Type B pancreatic cell (in vitro differentiated cells): ENCODE measurements at places on chromosomes 2 and 18. TPM values are rescaled to one million over a fixed set of nuclear protein-coding genes. Genes with fewer than 3 reads are reported as not detected.

- no peak overlapping the region for H3K27ac ChIP-seq
- H3K4me3 ChIP-seq: no peak overlapping the region
- peaks cover 39% of the 10 kb centered on the region for H3K36me3 ChIP-seq
- peaks cover 30% of the 10 kb centered on the region for H3K4me1 ChIP-seq
- no peak for DNase-seq
Observed at GRCh38 chr2:131058920-131059319, 34.3 kb downstream of the FAM168B start.

- no peak overlapping the region for H3K27ac ChIP-seq
- no peaks in the 10 kb centered on the region for H3K27me3 ChIP-seq
- H3K4me3 ChIP-seq: no peak overlapping the region
- no peak for DNase-seq
- peaks cover 40% of the 10 kb centered on the region for H3K4me1 ChIP-seq
Observed at GRCh38 chr18:6763524-6763923, 34.0 kb downstream of the ARHGAP28 start.

DNA sequence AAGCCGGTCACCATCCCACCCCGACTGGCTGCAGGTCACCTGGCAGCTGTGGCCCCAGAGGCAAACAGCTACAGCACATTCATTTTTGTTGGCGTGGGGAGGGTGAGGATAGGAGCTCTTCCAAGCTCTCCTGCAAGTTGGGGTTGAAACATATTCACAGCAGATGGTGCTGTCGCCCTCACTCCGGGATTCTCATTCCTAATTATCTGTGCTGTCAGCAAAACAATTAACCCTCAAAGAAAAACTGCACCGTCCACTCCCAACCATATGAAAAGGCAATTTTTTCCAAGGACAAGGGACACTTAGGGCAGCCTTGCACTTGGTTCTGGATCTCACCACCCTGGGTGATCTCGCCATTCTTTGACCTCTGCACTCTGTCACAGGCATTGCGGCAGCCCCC lies 68.6 kb downstream of the ZBTB7C start:
- no peak overlapping the region for H3K27ac ChIP-seq
- peaks cover 3% of the 10 kb centered on the region for H3K27me3 ChIP-seq
- H3K4me3 ChIP-seq: no peak overlapping the region
- peaks cover 24% of the 10 kb centered on the region for H3K4me1 ChIP-seq
- DNase-seq: no peak

DNA sequence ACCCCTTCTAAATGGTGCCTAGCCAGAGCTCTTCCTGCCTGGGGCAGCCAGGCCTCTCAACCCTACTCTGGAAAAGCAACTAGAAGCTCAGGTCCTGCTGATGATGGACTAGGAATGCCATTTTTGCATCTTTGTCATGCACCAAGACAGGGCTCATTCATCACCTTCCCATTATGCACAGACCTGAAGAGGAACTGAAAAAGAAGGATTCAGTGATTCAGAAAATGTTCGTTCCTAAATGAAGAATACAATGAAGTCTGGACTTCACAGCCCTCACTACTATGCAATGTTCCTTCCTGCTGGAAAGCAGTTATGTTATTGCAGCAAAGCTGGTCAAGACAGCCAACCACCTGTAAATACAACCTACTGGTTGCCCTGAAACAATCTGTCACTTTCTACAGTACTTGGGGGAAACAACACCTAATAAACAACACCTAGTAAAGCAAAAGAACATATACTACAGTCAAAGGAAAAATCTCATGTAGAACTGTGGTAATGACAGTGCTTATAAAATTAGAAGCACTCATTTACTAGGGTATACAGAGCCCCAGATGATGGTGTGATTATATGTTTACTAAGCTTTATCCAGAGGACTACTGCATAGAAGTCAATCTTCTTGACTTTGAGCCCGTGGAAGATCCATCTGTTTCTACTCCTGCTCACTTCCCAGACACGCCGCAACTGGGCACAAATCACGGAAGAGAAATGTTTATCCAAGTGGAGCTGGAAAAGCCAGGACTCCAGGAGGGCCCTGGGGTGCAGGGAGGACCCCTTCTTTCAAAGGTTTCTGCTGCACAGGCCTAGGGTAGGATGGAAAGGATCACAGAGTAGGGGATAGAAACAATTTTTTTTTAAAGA lies 103.1 kb upstream of the THOC1 start:
- peaks cover 4% of the 10 kb centered on the region for H3K27me3 ChIP-seq
- no peak for DNase-seq
- peaks cover 59% of the 10 kb centered on the region for H3K4me1 ChIP-seq

- H3K36me3 ChIP-seq: no peaks in the 10 kb centered on the region
- H3K4me3 ChIP-seq: no peak overlapping the region
- peaks cover 5% of the 10 kb centered on the region for H3K4me1 ChIP-seq
- H3K27me3 ChIP-seq: no peaks in the 10 kb centered on the region
- no peak for DNase-seq
Observed at GRCh38 chr2:201180010-201180409, 2.9 kb upstream of the CASP10 start.

GRCh38 chr2:230796280-230796862 lies 68.4 kb upstream of the ITM2C start:
- DNase-seq: no peak
- H3K27ac ChIP-seq: no peak overlapping the region
- H3K36me3 ChIP-seq: peaks cover 35% of the 10 kb centered on the region
- no peak overlapping the region for H3K4me3 ChIP-seq
- no peaks in the 10 kb centered on the region for H3K27me3 ChIP-seq

DNA sequence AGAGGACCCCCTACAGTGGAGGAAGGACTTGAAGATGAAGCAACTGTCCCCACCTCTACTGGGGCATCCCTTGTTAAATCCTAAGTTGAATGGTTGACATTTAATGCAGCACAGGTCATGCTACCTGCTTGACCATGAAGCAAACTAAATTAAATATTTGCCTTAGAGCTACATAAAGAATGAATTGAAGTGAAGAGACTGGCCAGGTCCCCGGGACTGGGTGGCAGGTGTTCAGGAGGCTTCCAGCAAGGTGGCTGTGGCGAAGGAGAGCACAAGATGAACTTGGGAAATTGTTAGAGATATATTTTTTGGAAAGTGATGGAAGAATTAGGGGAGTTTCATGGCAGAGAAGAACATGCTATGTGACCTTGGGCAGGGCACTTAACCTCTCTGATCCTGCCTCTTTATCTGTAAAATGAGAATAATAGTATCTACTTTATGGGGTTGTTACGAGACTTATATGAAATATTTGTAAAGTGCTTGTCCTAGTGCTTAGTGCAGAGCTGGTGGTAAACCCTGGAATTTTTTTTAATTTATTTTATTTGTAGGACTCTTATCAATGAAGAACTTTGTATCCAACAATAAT lies 37.3 kb downstream of the EFR3B start:
- H3K27ac ChIP-seq: no peak overlapping the region
- DNase-seq: no peak
- H3K4me3 ChIP-seq: no peak overlapping the region

DNA sequence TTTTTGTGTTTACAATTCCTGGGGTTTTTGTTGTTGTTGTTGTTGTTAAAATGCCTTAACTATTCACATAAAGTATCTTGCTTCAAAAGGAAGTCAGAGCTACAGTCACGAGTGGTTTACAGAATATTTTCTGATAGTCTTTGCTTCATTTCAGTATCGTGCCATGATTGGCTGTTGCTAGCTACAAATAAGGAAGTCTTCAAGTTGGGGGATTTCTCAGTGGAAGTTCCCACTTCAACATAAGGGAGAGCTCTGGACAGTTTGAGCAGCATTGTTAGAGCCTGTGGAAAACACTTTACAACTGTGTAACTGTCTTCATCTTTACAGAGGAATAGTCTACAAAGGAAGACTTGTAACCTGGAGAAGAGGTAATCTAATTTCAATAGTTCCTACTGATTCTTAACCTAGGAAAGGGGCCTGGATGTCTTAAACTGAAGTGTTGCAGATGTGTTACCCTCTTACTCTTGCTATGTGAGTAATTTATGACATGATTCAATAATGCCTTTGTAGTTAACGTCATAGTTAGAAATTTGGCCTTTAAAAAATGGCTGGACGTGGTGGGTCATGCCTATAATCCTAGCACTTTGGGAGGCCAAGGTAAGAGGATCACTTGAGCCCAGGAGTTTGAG lies 23.4 kb upstream of the TANK start:
- peaks cover 24% of the 10 kb centered on the region for H3K4me1 ChIP-seq
- no peak overlapping the region for H3K27ac ChIP-seq
- no peak for DNase-seq
- no peaks in the 10 kb centered on the region for H3K27me3 ChIP-seq
- H3K36me3 ChIP-seq: no peaks in the 10 kb centered on the region

- H3K4me1 ChIP-seq: no peaks in the 10 kb centered on the region
- H3K36me3 ChIP-seq: no peaks in the 10 kb centered on the region
- no peak overlapping the region for H3K4me3 ChIP-seq
- DNase-seq: no peak
Observed at GRCh38 chr2:178627401-178627800, 147.1 kb downstream of the PLEKHA3 start.

DNA sequence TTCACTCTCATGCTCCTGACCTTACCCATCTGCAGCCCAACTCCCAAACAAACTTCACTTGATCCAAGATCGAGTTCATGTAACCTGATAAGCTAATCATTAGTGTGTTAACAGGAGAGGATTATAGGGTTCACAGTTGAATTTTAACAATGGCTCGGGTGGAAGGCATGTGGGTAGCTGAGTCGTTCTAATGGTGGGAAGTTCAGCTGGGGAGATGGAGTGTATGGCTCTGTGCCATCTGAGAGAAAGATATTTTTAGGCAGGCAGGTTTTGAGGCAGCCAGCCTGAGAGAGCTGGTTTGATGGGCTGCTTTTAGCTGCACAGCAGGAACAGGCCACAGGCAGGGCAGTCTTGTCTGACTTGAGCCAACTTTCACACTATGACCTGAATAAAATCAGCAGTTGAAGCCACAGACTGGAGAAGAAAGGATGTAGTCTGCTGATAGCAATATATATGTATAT lies 17.7 kb upstream of the NFE2L2 start:
- no peak for DNase-seq
- H3K4me1 ChIP-seq: peaks cover 21% of the 10 kb centered on the region
- no peak overlapping the region for H3K4me3 ChIP-seq
- H3K27me3 ChIP-seq: no peaks in the 10 kb centered on the region
- H3K27ac ChIP-seq: peak overlapping the region; percentile 25
- no peaks in the 10 kb centered on the region for H3K36me3 ChIP-seq

DNA sequence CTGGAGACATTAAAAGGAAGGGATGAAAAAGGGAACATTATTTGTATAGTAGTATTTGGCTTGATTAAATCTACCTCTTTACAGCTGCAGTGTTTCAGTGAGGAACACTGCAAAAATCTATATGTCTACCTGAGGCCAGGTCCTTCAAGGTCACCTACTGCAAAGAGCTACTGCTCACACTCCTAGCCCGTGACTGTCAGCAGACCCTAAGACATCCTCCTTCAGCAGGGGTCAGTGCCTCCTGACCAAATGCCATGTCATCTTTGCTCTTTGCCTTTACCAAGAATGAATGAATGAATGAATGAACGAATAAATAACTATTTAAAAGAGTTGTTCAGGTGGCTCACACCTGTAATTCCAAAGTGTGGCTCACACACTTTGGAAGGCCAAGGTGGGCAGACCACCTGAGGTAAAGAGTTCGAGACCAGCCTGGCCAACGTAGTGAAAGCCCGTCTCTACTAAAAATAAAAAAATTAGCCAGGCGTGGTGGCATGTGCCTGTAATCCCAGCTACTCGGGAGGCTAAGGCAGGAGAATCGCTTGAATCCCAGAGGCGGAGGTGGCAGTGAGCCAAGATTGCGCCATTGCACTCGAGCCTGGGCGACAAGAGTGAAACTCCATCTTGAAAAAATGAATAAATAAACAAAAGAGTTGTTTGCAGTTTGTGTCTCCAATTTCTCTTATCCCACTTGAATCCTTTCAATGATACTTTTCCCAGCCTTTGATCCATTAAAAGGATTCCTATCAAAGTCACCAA lies 84.3 kb upstream of the GRB14 start:
- no peak for DNase-seq
- H3K27me3 ChIP-seq: no peaks in the 10 kb centered on the region
- no peak overlapping the region for H3K4me3 ChIP-seq
- peaks cover 15% of the 10 kb centered on the region for H3K36me3 ChIP-seq

DNA sequence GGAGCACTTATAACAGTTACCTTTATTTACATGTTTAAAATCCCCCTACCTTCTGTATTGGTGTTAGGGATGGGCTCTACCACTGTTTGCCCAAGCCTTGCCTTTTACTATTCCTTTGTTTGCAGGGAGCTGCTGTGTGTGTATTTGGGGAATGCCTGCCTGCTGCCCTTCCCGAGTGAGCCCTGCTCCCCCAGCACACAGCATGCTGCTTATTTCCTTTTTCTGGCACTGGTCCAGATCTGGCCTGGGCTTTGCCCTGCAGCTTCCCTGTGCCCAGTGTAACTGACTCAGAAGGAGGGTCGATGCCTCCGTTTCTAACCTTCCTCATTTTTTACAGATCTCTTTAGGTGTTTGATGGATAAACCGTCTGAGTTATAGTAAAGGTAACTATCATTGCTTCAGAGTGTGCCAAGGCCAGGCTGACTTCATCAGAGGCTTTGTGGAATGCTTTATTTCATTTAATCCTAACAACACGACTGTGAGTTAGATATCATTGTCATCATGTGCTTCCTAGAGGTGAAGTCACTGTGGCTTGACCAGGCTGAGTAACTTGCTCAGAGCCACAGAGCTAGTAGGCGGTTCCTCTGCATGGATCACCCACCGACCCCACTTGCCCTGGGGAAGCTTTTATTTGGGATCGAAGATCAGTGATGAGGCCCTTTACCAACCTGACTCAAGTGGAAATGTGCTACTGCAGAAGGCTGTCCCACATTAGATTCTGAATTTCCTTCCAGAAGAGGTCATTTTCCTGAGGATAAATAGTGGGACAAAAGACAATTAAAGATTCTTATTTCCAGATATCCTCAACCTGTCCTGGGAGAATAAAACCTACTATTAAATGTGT lies 238.8 kb downstream of the ZNF407 start:
- DNase-seq: no peak
- H3K4me1 ChIP-seq: peaks cover 15% of the 10 kb centered on the region
- H3K4me3 ChIP-seq: no peak overlapping the region
- no peaks in the 10 kb centered on the region for H3K27me3 ChIP-seq

- peaks cover 28% of the 10 kb centered on the region for H3K4me1 ChIP-seq
- H3K36me3 ChIP-seq: peaks cover 9% of the 10 kb centered on the region
- no peaks in the 10 kb centered on the region for H3K27me3 ChIP-seq
- peak overlapping the region; percentile 86 for H3K4me3 ChIP-seq
Observed at GRCh38 chr18:80109676-80110078, 615 bp downstream of the ADNP2 start.

DNA sequence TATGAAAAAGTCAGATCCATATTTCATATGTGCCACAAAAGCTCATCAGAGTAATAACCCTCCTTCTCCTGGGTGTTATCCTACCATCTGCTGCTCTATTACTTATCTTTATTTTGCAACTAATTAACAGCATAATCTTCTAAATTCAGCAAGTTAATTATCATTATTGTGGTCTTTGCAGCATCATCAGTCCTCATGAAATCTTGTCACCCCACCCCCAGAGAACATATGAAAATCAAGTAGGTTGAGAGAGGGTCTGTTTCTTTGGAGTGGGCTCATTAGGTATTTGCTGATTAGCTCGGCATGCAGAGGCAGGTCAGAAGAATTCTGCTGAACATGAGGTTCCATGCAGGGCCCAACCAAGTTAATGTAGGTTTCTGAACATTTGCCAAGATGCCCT lies 64.8 kb downstream of the ATF2 start:
- DNase-seq: no peak
- H3K36me3 ChIP-seq: peaks cover 43% of the 10 kb centered on the region
- H3K27me3 ChIP-seq: no peaks in the 10 kb centered on the region
- H3K4me1 ChIP-seq: no peaks in the 10 kb centered on the region
- H3K4me3 ChIP-seq: no peak overlapping the region

Gene SKA1
- 5.7 and 14.0 TPM in 2 replicates for total RNA-seq

Gene PRKAG3
- not detected in 2 replicates for total RNA-seq

Gene DIS3L2
- 37.8 and 53.6 TPM in 2 replicates for total RNA-seq

Gene SERPINB3
- 0.86 and 0.94 TPM in 2 replicates for total RNA-seq

Gene NEB
- total RNA-seq: 1.6 and 5.0 TPM in 2 replicates

Gene DNAH6
- 0.62 and 3.8 TPM in 2 replicates for total RNA-seq

Gene DSG2
- total RNA-seq: 117 and 272 TPM in 2 replicates

Gene CDH19
- 0.05 and 0.36 TPM in 2 replicates for total RNA-seq
